CD4-positive, alpha-beta T cell treated with Interleukin-21 for 1 hour (primary cell): ENCODE measurements at places on chromosomes 6 and 20.
A peak's percentile ranks its signal among the peaks of the same experiment; 100 is the strongest.

- no peak for DNase-seq
Measured at GRCh38 chr20:31652917-31653396, 15.2 kb downstream of the COX4I2 start.

DNA sequence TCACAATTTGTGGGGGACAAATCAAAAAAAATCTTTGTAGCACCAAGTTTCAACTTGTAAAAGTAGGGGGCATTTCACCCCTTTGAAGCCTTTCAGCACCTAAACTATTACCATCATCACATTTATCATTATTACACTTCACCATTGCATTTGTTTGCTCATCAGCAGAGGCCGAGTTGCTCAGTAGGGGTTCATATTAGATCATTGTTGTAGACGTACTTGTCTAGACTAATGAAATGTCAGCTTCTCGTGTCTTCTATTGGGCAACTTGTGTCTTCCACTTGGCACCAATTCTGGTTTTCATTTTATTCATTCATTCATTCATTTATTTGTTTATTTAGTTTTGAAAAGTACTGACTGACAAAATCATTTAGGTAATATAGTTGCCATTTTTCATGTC is 338.3 kb upstream of the KCNQ5 start:
- no peak for DNase-seq

DNA sequence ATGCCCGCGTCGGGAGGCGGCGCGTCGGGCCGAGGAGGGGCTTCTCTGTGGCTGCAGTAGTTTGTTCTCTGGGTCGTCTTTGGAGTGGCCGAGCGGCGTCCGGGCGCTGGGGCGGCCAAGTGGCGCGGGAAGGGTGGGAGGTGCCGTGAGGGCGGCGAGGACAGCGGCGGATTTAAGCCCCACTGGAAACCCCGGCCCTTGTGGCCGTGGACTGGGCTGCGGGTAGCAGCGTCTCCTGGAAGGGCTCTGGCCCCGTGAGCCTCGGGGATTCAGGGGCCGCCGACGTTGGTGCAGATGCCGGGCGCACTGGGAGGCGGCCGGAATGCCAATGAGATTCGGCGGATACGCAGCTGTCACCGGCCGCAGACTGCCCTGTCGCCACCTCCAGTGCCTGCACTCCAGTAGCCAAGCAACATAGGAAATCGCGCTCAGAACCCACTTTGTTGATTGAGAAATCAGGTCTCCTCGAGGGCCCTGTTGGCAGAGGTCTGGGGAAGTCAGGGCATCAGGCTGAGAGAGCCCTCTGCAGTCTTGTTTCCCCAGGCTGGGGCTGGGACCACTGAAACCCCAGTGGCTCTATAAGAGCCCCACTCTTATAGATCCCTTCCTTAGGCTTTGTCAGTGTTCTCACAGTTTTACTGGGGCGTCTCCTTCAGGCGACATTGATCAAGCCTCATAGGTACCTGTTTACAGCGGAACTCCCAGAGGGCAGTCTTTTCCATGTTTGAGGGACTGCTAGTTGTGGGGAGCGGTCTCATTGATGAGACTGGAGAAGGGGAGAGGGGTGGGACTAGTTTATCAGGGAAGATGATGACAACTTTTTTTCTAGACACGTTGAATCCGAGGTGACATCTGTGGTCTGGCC is 642 bp downstream of the GZF1 start:
- DNase-seq: peak; percentile 49

DNA sequence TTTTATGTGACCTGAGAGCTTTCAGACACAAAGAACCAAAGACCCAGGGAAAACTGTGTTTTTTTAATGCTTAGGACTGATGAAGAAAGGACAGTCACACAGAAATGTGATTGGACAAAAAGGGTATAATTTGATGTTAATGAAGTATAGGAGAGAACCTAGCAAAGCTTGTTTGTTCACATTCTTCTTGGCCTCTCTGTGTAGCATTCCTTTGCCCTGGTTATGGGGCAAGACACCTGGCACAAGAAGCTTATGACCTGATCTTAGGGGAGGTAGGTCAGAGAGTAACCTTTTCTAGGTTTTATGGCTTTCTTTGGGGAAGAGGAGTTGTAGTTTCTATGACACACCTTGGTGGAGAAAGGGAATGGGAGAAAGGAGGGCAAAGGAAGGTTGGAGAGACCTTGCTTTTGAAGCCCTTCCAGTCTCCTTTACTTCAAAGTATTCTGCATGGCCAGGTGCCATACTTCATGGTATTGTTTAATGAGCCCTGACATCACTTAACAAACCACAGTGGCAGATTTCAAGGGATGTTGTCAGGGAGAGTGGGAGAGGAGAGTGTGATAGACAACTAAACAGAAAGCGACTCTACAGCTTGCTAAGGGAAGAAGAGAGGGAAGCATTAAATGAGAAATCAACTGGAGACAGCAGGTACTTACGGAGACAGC is 701.8 kb upstream of the FLRT3 start:
- DNase-seq: no peak

DNA sequence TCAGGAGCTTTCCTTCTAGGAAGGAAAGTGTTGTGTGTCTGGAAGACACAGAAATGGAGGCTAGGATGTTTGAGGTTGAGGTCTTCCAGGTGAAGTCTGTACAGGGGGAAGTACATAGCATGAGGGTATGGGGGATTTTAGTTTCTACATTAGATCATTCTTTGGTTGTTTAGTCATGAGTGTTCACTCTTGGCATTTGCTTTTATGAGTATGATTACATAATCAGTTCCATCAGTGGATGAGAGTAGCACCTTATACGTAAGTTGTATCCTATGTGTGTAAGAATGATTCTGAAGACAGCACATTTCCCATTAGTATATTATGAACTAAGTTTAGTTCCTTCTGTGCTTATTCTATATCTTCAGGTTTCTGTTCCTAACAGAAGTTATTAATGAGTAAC is 1.9 kb downstream of the CDYL start:
- no peak for DNase-seq

DNA sequence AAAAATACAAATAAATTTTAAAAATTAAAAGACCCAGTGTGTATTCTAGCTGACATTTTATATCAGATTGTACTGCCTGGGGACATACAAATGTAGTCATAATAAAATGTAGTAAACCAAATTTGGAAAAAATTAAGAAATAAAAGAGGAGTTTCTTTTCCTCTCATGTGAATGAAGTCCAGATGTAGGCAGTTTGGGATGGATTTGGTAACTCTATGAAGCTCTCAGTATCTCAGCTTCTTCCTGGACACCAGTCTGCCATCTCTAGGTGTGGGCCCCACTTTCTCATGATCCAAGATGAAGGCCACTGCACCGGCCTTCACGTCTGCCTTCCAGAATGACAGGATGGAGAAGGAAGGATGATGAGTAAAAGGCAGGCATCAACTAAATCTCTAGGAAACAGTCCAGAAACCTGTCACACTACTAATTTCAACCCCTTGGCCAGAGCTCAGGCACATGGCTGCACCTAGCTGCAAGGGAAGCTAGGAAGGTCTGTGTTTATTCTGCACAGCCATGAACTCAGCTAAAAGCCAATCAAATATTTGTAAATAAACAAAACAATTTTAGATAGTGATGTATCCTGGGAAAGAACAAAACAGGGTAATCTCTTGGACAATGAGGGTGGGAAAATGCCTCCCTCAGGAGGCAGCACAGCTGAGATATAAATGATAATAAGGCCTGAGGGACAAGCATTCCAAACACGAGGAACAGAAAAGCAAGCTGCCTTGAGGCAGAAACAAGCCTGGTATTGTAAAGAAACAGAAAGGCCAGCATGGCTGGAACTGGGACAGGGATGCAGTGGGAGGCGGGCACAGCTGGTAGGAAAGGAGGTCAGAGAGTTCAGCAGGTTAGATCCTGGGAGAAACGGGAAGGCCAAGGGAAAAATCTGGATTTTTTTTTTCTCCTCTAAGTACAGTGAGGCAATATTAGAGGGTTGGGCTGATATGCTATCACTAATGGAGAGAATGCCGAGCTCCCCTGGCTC is 88.5 kb upstream of the PTPN1 start:
- no peak for DNase-seq

GRCh38 chr6:141105481-141105880 is 1027.2 kb upstream of the GJE1 start:
- DNase-seq: no peak

- no peak for DNase-seq
Measured at GRCh38 chr20:10842116-10842515, 168.3 kb upstream of the JAG1 start.

- DNase-seq: no peak
Measured at GRCh38 chr6:23272536-23272935, 703.2 kb downstream of the HDGFL1 start.

DNA sequence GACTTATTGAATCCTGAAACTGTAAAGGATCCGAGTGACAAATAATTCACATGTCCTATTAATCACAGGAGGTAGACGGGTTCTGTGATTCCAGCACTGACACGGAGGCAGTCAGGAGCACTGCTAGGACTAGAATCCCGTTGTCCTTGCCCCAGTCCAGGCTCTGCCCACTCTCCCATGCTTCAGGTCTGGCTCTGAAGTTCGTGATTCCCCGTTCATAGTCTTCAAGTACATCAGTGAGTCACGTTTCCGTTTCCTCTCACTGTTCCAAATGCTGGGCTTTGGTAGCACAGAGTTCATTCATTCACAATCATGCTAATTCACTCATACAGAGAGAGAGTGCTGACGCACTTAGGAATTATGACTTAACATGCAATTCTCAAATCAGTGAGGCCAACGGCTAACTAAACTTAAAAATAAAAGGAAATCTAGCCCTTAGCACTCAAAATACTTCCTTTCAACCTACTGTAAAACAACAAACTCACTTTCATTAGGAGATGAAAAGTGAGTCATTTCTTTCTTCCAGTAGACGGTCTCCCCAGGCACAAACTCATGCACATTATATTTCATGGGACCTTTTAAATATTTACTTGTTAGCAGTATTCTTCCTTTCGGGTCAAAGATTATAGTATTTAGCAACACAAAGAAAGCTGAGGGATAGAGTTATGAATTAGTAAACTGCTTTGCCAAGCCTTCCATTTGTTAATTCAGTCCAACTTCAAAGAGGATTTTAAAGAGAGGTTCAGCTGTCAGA is 94.0 kb upstream of the NHSL1 start:
- peak; percentile 32 for DNase-seq

- no peak for DNase-seq
Measured at GRCh38 chr20:16710781-16711180, 19.0 kb upstream of the SNRPB2 start.

GRCh38 chr6:33091957-33092356 is 16.2 kb downstream of the HLA-DPB1 start:
- DNase-seq: peak; percentile 65

DNA sequence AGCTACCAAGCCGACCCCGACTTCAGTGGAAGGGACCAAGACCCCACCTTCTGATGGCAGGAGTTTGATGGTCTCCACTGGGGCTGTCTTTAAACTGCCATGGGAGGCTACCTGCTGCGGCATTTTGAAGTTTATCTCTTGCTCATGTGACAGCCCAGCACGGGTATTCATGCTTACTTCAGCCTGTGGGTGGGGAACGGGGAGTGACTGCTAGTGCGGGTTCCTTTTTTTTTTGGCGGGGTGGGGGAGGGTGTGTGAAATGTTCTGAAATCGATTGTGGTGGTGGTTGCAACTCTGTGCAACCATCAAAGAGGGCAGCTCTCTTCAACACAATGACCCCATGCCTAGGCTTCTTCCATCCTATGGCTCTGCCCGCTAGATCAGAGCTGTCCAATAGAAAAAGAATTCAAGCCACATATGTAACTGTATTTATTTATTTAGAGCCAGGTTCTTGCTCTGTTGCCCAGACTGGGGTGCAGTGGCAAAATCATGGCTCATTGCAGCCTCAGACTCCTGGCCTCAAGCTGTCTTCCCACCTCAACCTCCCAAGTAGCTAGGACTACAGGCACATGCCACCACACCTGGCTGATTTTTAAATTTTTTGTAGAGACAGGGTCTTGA is 53.7 kb downstream of the PPP1R16B start:
- peak; percentile 57 for DNase-seq

DNA sequence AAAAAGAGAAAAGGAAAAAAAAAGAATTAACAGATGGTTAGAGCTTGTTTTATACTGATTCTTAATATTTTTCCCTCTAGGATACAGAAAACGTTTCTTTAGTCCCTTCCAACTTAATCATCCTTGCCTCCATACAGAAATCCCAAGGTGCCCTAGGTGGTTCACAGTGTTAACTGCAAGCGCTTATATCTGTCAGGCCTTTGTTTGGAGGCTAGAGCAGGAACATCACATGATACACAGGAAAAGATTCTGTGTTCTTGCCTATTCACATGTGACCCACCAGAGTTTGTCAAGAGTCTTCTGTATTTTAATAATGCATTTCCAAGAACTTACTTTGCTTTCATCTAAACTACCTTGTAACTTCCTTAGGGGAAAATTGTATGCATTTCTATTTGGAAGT is 31.3 kb downstream of the ANKRD6 start:
- DNase-seq: no peak

DNA sequence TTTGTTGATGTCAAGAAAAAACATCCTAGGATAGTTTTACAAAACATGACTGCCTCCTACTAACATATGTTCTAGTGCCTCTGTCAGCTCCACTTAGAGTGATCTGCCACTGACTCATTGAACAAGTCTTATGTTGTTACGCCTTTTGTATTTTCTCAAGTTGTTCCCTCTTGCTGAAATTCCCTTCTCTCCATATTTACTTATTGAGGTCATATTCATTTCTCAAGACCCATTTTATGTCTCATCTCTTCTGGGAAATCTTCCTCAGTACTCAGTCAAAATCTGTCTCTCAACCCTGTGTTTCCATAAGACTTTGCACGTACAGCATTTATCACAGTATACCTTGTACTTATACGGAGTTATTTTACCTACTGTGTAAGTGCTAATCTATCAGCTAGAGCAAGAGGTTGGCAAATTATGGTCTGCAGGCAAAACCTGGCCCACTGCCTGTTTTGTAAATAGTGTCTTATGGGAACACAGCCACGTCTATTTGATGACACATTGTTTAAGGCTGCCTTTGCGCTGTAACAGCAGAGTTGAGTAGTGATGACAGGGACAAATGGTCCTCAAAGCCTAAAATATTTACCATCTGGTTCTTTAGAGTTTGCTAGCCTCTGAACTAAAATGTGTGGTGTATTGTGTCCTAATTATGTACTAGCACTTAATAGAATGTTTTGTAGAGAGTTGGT is 83.4 kb downstream of the ADGRB3 start:
- no peak for DNase-seq

- DNase-seq: no peak
Measured at GRCh38 chr6:143223895-143224294, 163.2 kb downstream of the AIG1 start.

GRCh38 chr6:132122871-132123270 is 171.7 kb upstream of the CCN2 start:
- DNase-seq: no peak

- no peak for DNase-seq
Measured at GRCh38 chr6:109503327-109504224, 20.6 kb upstream of the ZBTB24 start.

GRCh38 chr6:151448623-151449022 is 3.3 kb downstream of the RMND1 start:
- DNase-seq: no peak
